Tibial nerve (tissue), 4 donors: ENCODE measurements at places on chromosomes 1 and 21. TPM values are rescaled to one million over a fixed set of nuclear protein-coding genes. Genes with fewer than 3 reads are reported as not detected.

RBM11 gene
- total RNA-seq, result 12.2 TPM

TMEM200B gene
- 27.7 TPM for total RNA-seq

GPR25 gene
- not detected for total RNA-seq

GUCA2B gene
- total RNA-seq, result not detected

DNA sequence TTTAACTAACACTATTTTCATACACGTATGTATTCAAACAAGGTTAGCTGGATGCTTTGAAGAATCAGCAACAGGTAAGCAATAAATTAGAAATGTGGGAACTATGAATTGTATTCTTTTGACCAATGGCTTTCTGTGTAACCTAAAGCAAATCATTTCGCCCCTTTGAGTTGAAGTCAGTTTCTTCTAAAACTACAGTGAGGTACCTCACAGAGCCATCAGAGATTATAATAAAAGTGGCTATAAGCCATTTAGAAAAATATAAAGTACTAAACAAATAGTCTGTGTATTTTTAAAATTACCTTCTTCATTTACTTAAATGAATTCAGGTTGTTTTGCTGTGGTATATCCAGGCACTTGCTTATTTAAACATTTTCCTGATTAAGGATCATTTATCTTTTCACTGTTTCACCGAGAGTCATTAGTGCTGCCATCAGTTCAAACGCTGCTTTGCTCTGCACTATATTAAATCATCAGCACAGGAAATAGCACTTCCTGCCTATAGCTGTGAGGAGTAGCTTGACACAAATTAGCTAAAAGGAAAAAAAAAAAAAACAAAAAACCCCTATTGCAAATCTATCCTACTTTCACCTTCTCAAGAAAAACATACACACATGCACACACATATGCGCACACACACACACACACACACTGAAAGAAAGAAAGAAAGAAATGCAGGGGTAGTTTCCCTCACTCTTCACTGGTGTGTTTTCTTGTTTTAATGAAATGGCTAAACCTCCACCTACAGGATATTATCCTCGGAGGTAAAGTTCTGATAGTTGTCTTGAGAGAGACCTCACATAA lies 39.8 kb upstream of the C1orf105 start:
- no peak for DNase-seq
- no peaks in the 10 kb centered on the region for H3K4me1 ChIP-seq
- H3K36me3 ChIP-seq, result no peaks in the 10 kb centered on the region
- no peak overlapping the region for H3K27ac ChIP-seq

DNA sequence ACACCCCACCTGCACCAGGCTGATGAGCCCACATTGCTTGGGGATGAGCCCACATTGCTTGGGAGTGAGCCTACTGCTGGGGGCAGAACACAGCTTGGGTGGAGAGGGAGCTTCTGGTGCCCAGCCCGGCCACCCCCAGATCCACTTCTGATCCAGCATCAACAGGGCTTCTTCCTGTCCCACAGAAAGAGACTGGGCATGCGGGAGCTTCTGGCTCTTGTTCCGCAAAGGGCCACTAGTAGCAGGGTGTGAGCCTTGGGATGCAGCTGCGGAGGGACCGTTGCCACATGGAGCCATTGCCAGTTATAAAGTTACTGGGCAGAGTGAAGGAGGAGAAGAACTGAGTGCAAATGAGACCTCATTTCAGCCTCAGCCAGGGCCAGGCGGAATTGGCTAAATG lies 36.3 kb downstream of the PKP1 start:
- H3K36me3 ChIP-seq, result no peaks in the 10 kb centered on the region
- H3K4me3 ChIP-seq, result no peak overlapping the region
- H3K27me3 ChIP-seq, result no peaks in the 10 kb centered on the region
- H3K27ac ChIP-seq, result no peak overlapping the region
- no peak for DNase-seq

DNA sequence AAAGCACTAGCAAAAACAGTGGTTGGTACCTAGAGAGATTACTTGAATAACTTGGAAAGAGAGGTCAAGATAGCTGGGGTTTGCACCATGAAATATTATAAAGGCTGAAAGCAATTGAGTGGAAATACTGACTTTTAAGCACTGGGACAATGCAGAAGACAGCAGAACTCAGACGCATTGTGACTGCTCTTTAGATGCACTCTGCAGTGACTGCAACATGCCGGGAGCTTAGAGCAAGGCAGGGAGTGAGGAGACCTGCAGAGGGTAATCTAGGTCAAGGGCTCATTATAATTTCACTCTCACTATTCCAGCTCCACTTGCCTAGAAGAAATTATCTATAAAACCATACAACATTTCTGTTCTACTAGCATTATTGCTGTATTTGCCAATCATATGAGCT lies 36.6 kb downstream of the OLFM3 start:
- no peaks in the 10 kb centered on the region for H3K27me3 ChIP-seq
- DNase-seq, result no peak
- no peaks in the 10 kb centered on the region for H3K36me3 ChIP-seq
- H3K27ac ChIP-seq, result no peak overlapping the region
- no peak overlapping the region for H3K4me3 ChIP-seq
